ENCODE measurements at places on chromosomes 3 and 15.

GRCh38 chr3:25563601-25564000 lies 101.1 kb downstream of the TOP2B start:
- no peak for DNase-seq

DNA sequence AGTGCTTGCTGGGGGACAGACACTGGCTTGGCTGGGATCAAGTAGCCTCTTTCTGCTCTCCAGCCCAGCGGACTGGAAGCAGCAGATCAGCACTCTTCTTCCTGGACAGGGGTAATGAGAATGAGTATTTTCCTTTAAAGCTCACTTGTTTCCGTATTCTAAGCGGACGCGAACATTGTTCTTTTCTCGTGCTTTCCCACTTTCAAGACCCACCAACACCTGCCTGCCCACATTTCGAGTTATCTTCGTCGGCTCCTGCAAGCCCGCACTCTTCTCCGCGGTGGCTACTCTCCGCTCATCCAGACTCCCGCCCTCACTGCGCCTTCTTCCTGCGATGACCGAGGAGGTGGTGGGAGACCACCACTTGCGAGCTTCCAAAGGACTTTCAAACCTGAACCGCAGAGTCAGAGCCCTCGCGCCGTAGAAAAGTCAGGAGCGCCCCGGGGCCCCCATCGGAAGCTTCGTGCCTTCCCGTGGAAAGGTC lies 1.6 kb upstream of the PPM1L start:
- peak; percentile 1 for DNase-seq

DNA sequence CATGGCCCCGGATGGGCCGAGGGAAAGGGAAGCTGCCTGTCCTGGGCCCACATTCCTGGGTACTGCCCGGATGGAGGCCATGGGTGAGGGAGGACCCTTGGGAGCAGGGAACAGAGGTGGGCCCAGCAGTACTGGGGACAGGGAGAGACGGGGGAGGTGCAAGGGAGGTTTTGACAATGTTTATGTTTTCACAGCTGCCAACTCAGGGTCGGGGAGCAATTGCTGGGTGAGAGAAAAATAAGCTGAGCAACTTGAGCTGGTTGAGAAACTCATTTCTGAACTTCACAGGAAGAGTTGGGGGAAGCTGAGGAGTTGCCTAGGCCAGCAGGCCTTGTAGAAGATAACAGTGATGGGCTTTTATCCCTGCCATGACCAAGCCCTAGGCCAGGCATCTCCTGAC lies 11.1 kb upstream of the TSPAN3 start:
- DNase-seq: no peak

GRCh38 chr15:52252781-52253180 lies 42.8 kb downstream of the MYO5C start:
- DNase-seq: no peak

- DNase-seq: no peak
Observed at GRCh38 chr3:112171144-112171543, 38.1 kb upstream of the GCSAM start.

DNA sequence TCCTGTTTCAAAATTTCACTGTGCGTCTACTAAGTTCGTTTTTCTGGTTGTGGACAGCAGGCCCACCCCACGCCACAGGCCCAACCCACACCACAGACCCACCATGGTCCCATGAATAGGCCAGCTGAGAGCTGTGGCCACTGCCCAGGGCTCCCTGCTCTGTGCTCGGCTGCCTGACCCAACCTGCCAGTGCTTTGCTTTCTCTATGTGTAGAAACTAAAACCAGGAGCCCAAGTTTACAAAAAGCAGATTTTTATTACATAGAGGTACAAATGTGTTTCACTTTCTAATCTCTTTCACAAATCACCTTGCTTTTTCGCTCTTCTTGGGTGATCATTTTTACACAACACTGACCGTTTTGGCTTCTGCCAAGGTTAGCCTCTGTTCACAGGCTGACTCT lies 69.1 kb downstream of the HERC2 start:
- no peak for DNase-seq

- no peak for DNase-seq
Observed at GRCh38 chr15:40150163-40150925, 10.5 kb upstream of the BUB1B start.

DNA sequence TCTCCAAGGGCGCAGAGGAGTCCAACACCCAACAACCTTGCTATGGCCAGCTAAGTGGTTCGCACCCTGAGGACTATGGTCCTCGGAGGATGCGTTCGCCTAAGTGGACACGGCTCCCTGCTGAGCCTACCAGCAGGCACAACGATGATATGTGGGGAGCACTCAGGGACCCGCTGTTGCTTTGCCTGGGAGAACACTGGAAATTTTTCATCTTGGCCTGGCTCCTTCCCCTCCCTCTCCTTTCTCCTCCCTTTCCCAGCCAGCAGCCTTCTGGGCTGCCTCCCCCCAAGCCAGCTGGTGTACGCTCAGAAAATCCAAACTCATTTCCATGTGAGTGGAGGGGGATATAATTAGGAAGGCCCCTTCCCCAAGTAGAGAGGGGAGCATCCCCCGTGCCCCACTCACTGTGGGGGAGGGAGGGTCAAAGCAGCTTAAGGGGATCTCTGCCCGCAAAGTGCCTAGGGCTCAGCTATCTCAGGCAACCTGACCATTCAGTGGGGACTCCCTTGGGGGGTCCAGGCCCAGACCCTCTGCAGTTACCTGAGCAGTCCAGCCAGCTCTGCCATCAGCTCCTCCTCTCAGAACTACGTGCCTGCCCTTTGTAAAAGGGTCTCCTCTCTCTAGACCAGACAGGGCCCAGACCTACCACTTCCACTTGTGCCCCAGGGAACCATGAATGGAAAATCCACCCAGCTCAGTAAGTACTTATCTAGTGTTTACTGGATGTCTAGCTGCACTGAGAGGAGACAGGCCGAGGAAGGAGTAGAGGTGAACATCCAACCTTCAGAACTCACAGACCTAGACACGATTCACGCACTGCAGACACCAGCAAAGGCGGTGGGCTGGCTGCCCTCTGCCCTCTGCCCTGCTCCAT lies 742 bp upstream of the SEMA7A start:
- DNase-seq: no peak

- no peak for DNase-seq
Observed at GRCh38 chr15:71011503-71012155, 103.6 kb upstream of the THSD4 start.

GRCh38 chr3:159499031-159499793 lies 489.4 kb upstream of the IL12A start:
- DNase-seq: no peak

DNA sequence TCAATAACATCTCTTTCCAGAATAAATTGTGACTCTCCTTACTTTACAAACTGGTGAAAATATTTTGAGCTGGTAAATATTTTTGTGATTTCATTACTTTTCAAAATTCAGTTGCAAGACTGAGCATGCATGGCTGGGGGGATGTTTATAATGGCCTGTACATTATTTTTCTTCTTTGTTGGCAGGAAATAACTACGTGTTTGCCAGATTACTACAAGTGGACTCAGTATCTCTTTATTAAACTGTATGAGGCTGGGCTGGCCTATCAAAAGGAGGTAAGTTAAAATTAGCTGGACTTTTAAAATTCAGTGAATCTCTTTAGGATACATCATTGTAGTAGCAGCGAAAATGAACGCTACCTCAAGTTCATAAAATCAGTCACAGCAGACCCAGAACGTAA lies 58.3 kb downstream of the LARS2 start:
- DNase-seq: no peak

All from activated CD4-positive, alpha-beta T cell treated with anti-CD3 and anti-CD28 coated beads for 4 hours (primary cell).